ENCODE measurements at places on chromosomes 2 and 18. TPM values are rescaled to one million over a fixed set of nuclear protein-coding genes. Genes with fewer than 3 reads are reported as not detected.

GRCh38 chr2:4938206-4938605 lies 754.0 kb upstream of the SOX11 start:
- no peak for DNase-seq
- H3K4me1 ChIP-seq = no peaks in the 10 kb centered on the region
- H3K27me3 ChIP-seq = no peaks in the 10 kb centered on the region
- H3K27ac ChIP-seq = no peak overlapping the region
- H3K4me3 ChIP-seq = no peak overlapping the region

DNA sequence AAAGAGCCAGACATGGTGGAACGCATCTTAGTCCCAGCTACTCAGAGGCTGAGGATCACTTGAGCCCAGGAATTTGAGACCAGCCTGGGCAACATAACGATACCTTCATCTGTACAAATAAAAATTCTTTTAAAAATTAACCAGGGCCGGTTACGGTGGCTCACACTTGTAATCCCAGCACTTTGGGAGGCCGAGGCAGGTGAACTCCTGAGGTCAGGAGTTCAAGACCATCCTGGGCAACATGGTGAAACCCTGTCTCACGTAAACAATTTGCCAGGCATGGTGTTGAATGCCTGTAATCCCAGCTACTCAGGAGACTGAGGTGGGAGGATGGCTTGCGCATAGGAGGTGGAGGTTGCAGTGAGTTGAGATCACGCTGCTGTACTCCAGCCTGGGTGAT lies 25.8 kb upstream of the KCNG3 start:
- DNase-seq = no peak
- H3K27ac ChIP-seq = no peak overlapping the region
- H3K27me3 ChIP-seq = no peaks in the 10 kb centered on the region
- no peaks in the 10 kb centered on the region for H3K36me3 ChIP-seq

GRCh38 chr2:151972241-151973012 lies 126.4 kb downstream of the CACNB4 start:
- DNase-seq = no peak
- no peak overlapping the region for H3K4me3 ChIP-seq
- peaks cover 16% of the 10 kb centered on the region for H3K4me1 ChIP-seq

- no peaks in the 10 kb centered on the region for H3K36me3 ChIP-seq
- peak; percentile 65 for DNase-seq
- H3K27me3 ChIP-seq = no peaks in the 10 kb centered on the region
- H3K27ac ChIP-seq = no peak overlapping the region
- H3K4me3 ChIP-seq = no peak overlapping the region
- H3K4me1 ChIP-seq = no peaks in the 10 kb centered on the region
Measured at GRCh38 chr18:56702946-56703345, 51.8 kb downstream of the WDR7 start.

Gene DAPL1
- total RNA-seq = not detected

Gene OR6B2
- not detected for total RNA-seq

Gene SYT4
- total RNA-seq = 10.4 TPM

Data from GM23338 (cell line).